ENCODE measurements at places on chromosomes 4 and X.

DNA sequence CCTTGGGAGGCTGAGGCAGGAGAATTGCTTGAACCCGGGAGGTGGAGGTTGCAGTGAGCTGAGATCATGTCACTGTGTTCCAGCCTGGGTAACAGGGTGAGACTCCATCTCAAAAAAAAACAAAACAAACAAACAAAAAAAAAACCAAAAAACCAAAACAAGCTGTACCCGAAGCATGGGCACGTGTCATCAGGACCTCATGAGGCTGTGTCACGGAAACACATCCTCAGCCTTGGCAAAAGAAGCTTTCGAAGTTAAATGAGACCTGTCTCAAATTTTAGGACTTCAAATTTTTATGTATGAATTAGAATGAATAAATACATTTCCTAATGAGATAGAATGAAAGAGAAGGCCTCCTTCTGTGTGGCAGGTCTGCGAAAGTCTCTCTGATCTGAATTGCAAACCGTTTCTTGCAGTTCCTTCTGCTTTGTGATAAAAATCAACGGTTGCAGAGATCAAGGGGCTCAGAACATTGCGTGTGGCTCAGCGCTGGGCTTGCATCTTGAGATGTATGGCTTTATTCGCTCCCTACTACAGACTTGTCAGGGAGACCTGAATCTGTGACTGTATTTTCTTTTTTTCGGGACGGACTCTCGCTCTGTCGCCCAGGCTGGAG, 19.5 kb upstream of the CRLF2 start:
- DNase-seq: no peak

DNA sequence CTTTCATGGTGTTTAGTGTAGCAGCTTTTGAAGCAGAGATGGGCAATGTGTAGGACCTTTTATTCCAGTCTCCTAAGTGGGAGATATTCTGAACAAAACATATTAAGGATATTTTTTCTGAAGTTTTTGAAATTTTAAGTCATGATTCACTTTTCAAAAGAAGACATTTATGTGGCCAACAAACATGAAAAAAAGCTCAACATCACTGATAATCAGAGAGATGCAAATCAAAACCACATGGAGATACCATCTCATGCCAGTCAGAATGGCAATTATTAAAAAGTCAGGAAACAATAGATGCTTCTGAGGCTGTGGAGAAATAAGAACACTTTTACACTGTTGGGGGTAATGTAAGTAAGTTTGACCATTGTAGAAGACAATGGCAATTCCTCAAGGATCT, 76.0 kb downstream of the FAT4 start:
- no peak for DNase-seq

DNA sequence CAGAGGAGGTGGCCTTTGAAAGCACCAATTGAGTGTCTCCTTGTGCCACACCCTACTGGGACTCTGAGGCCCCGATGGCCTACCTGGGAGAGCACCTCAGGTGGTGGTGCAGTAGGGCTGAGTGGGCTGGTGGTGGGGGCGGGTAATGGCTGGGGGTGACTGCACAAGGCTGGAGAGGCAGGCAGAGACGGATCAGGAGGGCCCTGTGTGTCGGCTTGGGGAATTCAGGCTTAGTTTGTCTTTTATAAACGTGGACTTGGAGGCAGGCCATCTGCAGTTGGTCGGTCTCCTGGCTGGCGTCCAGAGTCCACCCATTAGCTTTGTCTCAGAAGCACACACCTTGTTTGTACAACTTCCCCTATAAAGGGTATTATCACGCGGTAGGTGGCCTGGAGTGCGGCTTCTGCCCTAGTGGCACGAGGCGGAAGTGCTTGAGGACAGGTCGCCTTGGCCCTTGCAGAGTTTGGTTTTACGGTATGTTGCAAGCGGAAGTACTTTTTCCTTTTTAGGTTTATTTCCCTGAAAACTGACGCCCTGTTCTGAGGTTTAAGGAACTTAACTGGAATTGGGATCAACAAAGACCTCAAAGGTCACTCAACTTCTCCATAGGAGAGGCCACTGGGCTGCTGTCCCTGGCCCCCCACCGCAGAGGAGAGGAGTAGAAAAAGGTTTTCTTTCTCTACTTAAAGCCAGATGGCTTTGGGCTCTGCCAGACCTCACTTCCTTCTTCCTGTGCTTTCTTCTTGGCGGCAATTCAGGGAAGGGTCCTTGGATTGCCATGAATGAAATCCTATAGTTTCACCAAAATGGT, 8.0 kb downstream of the TBC1D14 start:
- peak; percentile 35 for DNase-seq

- DNase-seq: no peak
These were observed 401 bp downstream of the SOWAHD start for GRCh38 chrX:119758731-119759247.

DNA sequence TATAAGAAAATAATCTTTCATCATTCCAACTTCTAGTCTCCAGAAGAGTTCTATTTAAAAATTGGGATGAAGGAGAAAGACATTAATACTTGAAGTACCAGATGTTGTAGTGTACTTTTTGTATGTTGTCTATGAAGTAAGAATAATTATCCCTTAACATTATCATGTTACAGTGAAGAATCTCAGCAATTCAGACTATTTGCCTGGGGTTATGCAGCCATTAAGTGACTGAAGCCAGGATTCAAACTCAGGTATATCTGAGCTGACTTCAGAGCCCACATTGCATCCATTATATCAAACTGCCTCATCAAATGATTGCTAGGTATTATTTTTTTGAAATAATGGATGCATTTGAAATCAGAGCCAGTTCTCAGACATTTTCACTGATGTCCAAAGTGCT, 76.1 kb upstream of the FHDC1 start:
- no peak for DNase-seq

GRCh38 chr4:145130788-145131399, 32.8 kb downstream of the ABCE1 start:
- DNase-seq: no peak

GRCh38 chr4:24213961-24214360, 324.1 kb upstream of the PPARGC1A start:
- DNase-seq: no peak

GRCh38 chrX:106391284-106391911, 220.4 kb upstream of the RADX start:
- DNase-seq: no peak

DNA sequence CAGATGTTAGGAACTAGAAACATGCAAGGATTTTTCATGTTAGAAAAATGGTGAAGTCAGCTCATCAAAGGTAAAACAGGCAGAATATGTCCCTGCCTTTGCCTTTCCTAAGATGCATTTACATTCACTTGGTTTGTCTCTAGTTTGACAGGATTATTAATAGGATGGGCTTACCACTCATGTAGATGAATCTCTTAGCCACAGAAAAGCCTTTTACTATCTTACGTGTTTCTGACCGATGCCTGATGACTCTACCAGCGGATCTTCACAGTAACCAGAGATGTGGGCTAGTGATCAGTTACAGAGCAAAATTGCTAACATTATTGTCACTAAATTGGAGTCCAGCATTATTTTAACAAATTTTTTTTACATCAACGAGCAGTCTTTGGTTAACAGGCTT, 187.6 kb downstream of the MAML3 start:
- no peak for DNase-seq

GRCh38 chr4:93981594-93981993, 153.0 kb downstream of the ATOH1 start:
- DNase-seq: no peak

DNA sequence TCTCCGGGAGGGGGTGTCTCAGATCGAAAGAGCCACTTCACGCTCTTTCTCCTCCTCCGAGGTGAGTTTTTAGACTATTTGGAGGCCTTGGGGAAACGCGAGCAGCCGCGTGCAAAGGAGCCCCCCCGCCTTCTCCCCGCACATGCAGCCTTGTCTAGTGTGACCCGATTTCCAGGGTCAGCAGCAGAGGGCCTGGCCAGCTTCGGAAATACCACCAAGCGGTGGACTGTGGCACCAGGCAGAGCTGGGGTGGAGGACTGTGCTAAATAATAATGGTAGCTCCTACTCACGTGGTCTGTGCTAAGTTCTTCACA, 79.3 kb upstream of the BCOR start:
- DNase-seq: no peak

- no peak for DNase-seq
These were observed 815.4 kb upstream of the PCDH10 start for GRCh38 chr4:132333724-132334047.

- DNase-seq: no peak
These were observed 1630.0 kb downstream of the STIM2 start for GRCh38 chr4:28490669-28491068.

DNA sequence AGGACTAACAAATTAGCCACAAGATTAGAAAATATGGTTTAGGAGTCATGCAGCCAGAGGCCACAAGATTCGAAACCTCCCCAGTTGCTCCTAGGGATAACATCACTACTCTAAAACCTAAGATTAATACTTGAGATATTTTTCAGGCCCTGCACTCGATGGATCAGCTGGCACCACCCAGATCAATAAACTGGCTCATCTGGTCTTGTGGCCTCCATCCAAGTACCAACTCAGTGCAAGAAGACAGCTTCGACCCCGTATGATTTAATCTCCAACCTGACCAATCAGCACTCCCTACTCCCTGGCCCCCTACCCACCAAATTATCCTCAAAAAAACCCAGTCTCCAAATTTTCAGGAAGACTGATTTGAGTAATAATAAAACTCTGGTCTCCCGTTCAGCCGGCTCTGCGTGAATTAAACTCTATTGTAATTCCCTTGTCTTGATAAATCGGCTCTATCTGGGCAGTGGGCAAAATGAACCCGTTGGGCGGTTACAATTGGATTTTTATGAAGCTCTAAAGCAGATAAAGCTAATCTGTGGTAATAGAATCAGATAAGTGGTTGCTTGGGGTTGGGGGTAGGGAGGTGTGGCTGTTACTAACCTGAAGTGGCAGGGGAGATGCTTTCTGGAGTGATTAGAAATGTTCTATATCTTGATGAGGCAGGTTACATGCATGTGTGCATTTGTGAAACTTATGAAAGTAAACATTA, 91.8 kb upstream of the ATXN3L start:
- DNase-seq: no peak

DNA sequence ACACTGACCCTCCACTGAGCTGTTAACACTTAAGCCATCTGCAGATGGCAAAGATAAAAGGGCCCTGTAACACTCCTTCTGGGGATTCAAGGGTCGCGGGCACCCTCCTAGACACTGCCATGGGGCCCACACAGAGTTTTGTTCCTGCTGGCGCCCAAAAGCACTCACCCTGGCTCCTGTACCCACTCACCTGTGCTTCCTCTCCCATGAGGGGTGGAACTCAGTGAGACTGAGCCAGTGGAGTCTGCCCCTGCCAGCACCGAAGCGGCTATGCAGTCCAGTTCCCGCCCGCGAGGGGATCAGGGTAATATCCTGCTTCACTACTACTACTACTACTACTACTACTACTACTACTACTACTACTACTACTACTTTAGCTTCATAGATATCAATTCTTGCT, 312.1 kb upstream of the FTHL17 start:
- DNase-seq: no peak

GRCh38 chrX:10828036-10828435, 207.7 kb upstream of the MID1 start:
- no peak for DNase-seq

GRCh38 chrX:12159799-12160198, 21.5 kb downstream of the FRMPD4 start:
- DNase-seq: no peak

- DNase-seq: no peak
These were observed 10.1 kb upstream of the ADH1A start for GRCh38 chr4:99300934-99301333.

DNA sequence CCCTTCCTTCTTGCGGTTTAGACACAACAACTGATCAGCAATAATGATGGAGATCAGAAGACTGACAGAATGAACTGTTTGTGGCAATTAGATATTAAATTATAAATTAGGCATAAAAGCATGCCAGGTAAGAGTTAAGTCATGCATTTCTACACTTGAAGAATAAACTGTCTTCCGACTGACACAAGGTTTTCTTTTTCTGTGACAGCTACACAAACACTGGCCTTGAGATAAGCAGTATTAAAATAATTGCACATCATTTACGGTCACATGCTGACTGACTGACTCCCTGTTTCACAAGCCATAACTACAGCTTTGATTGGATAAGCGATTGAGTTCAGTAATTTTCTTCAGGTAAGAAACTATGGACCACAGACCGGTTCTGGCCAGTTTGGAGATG, 56.2 kb downstream of the UBE2NL start:
- no peak for DNase-seq

DNA sequence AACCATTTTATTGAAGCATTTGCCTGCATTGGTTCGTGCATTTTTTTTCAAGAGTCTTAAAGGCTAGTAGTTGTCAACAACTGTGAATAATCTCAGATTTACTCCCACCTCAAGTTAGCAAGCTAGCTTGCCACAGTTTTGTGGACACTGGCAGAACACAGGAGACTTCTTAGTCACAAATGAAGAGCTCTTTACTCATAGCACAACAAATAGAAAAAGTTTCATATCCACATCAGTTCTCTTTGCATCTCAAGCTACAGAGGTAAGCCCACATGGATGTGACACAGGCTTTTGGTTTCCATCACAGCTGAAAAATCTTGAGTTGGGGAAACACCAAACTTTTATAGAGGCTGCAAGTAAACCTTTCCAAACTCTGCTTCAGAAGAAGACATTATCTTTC, 2315.7 kb upstream of the TENM3 start:
- no peak for DNase-seq

DNA sequence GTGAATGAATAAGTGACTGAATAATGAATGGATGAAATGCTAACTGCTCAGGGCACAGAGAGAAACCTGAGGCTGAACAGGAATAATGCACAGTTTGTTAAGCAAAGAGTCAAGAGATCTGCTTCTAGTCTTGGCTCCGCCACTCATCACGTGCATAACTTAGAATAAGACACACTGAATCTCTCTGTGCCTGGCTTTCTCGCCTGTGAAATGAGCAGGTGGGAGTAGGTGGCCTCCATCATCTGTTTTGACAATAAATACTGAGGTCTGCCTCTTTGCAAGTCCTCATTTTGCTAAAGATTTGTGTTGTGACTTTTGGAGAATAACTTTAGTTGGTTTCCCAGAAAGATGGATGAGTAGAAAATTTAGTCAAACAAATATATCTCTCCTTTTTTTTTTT, 318.0 kb downstream of the FBXW7 start:
- no peak for DNase-seq

GRCh38 chrX:19958552-19959486, 32.0 kb downstream of the BCLAF3 start:
- no peak for DNase-seq

DNA sequence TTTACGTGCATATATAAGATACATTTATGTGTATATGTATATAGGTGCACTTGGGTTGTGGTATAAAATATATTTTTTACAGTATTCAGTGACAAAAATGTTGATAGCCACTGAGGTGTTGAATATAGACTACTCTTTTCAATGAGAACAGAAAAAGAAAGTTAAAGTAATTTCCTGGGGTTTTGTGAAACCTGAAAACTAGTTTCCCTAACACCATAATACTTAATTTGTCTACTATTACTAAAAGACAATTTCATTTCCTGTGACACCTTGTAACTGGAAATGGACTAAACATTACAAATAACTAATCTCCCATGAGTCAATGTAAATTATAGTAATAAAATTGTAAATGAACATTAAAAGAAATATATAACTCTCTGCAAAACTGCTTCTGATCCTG, 32.0 kb upstream of the MAP9 start:
- no peak for DNase-seq

Measured in stimulated activated CD4-positive, alpha-beta T cell treated with anti-CD3 and anti-CD28 coated beads, Interleukin-12 subunit alpha, Interleukin-12 subunit beta, amount 100 ng/mL, for 48 hours (primary cell).